ENCODE measurements at places on chromosomes 5 and 9. TPM values are rescaled to one million over a fixed set of nuclear protein-coding genes. Genes with fewer than 3 reads are reported as not detected.

DNA sequence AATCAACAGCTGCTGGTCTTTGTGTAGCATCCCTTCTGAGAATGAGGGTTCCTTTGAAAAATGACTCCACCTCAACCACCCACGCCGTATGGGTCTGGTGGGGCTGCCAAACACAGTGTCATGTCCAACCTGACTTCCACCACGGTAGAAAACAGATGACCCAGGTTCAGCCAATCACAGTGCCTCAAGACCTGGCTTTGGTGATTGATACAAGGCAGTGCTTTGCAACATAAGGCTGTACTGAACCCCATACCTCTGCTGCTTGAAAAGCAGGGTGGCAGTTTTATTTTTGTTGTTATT is 11.5 kb upstream of the TGFBR1 start:
- DNase-seq, result no peak

DNA sequence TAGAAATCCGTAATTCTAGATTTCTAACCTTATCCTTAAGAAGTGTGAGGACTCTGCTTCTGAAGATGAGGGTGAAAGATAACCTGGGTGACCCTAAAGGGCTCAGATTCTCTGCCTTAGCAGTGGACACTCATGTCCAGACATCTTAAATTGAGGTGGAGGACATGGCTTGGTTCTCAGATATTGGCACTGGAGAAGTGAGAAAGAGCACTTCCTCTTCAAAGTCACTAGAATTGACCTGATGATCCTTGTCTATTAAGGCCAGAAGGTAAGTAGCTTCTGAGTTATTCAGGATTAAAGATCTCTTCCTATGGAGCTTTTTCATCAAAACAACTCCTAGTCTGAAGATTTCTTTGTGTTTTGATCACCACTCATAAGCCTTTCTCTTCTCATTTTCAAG is 54.8 kb downstream of the C9 start:
- no peak for DNase-seq

GRCh38 chr5:36450229-36451014 is 148.7 kb upstream of the RANBP3L start:
- no peak for DNase-seq

GRCh38 chr5:149024477-149024876 is 38.4 kb downstream of the SH3TC2 start:
- DNase-seq, result no peak

Gene PLPPR1
- 0.03 TPM for polyA plus RNA-seq

DNA sequence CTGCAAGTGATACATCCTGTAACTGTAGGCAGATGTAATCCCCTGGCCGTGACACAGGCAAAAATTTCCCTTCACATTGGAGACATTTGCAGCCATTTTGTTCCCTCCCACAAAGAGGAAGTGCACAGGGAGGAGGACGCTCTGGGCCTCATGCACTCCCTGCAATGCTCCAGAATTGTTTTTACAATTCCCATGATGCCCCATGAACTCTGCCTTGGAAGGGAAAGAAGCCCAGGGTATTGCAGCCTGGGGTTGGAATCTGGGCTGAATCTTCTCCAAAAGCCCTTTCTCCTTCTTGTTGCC is 491.7 kb downstream of the CCDC171 start:
- no peak for DNase-seq
